ENCODE measurements at places on chromosomes 3 and 15.

- peak; percentile 27 for DNase-seq
These were observed 185.7 kb upstream of the THRB start for GRCh38 chr3:24680214-24680967.

DNA sequence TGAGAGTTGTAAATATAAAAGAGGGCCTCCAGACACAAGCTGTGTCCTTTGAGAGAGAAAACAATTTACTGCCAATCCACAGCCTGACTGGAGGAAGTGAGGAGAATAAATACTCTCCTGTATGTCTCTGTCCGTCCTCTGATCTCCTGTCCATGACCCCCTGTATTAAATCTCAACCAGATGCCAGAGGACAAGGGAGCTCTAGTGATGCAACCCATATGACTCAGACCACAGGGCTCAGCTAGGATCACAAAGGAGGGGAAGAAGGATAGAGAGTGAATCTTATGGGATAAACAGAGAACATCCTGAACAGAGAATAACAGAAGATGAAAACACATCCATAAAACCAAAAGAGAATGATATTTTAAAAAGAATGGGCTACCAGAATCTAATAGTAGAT is 482.6 kb downstream of the PLOD2 start:
- no peak for DNase-seq

GRCh38 chr3:33758864-33759263 is 39.6 kb upstream of the PDCD6IP start:
- DNase-seq = no peak

- DNase-seq = no peak
These were observed 553.5 kb upstream of the CCDC54 start for GRCh38 chr3:106823701-106824100.

GRCh38 chr15:62306851-62307504 is 141.9 kb upstream of the C2CD4B start:
- DNase-seq = no peak

GRCh38 chr15:75117993-75118392 is 83.7 kb upstream of the C15orf39 start:
- DNase-seq = no peak

GRCh38 chr3:129323651-129324294 is 45.1 kb downstream of the HMCES start:
- DNase-seq = no peak

- DNase-seq = no peak
These were observed 64.2 kb downstream of the DMXL2 start for GRCh38 chr15:51558411-51558810.

GRCh38 chr3:58041826-58042324 is 33.7 kb downstream of the FLNB start:
- DNase-seq = no peak

GRCh38 chr3:3068358-3068881 is 41.8 kb downstream of the IL5RA start:
- DNase-seq = peak; percentile 2

DNA sequence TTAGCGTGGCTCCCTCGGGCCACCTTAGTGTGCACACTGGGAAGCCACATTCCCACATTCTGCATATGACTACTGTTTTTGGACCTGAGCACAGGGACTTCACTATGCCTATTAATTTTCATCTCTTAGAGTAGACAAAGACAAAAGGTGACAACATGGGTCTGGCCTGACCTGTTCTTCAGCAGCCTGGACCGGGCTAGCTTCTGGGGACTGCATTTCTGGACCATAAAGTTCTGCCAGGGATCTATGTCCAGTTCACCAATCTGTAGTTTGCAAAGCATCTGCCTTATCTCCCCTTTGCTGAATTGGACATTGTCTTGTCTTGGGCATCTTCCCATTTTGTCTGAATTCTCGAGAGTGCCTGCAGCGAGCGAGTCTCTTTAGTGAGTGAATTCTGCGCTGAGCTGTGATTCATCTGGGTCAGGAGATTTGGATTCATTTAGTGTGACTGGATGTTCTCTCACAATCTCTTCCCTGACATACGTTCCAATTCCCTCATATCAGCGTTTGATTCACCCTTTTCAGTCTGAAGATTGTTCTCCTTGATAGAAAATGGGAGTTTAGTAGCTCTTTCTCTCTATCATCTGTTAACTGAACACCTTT is 112.2 kb upstream of the PLXNA1 start:
- no peak for DNase-seq

DNA sequence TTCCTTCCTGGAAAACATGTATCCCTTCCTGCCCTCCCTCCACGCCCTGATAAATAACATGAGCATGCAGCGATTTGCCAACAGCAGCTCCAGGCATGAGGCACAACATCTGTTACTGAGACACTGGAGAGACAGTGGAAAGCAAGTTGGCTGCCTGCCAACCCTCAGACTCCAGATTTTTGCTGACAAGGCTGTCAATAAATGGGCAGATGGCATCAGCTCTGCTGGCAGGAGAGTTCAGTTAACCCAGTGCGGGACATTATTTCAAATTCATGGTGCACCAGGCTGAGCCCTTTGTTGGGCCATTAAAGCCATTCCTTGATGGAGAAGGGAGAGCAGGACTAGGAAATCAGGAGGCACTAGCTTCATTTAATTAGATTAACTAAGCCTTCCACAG is 293.3 kb downstream of the MEX3B start:
- DNase-seq = no peak

DNA sequence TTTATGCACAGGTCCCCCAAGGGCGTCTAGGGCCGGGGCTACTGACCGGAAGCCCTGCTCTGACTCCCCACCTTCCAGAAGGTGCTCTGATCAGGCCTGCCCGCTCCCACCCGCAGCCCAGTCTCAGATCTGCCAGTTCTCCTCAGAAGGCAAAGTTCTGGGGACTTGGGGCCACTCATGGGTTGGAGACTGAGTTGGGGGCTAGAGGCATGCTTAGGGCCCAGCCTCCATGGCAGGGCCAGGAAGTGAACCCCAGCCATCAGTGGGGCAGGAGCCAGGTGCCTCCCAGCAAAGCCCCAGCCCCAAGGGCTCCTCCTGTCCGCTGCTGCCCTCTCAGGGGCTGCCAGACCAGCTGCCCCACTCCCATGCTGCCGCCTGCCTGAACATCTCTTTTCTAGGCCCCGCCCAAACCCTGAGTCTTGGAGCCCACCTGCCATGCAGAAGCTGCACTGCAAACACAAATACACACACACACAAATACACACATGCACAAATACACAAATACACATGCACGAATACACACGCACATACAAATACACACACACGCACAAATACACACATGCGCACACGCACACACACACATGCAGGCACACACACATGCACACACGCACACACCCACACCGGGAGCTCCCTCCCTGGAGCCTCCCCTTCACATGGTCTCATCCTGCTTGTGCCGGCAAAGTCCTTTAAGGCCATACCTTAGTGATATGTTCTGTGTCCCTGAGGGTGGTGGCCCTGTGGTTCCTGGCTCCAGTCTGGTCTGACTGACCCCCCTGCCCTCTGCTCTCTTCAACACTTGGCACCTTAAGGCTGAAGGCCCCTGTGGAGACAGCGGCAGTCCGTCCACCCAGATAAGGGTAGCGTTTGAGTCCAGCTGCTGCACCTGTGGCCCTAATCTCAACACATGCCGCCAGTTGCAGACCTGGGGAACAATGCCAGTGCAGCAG is 59.2 kb upstream of the KLF13 start:
- DNase-seq = no peak

- DNase-seq = no peak
These were observed 38.7 kb downstream of the ROBO1 start for GRCh38 chr3:79729096-79729495.

GRCh38 chr15:68201153-68201878 is 3.8 kb downstream of the CALML4 start:
- no peak for DNase-seq
